ENCODE measurements at places on chromosomes 16 and 17.

DNA sequence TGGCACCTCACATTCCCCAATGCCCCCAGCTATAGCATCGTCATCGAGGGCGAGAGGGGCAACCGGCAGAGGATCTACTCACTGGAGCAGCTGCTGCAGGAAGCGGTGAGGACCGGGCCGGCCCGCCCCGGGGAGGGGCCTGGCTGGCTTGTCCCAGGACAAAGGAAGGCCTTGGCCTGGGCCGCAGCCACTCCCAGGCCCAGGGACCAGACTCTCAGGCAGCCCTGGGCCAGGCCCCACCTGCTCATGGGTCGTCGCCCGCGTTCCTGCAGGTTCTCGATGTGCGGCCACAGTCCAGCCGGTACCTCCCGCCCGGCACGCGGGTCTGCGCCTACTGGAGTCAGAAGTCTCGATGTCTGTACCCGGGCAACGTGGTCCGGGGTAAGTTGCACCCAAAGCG, 53.4 kb downstream of the ACTG1 start:
- DNase-seq: no peak

DNA sequence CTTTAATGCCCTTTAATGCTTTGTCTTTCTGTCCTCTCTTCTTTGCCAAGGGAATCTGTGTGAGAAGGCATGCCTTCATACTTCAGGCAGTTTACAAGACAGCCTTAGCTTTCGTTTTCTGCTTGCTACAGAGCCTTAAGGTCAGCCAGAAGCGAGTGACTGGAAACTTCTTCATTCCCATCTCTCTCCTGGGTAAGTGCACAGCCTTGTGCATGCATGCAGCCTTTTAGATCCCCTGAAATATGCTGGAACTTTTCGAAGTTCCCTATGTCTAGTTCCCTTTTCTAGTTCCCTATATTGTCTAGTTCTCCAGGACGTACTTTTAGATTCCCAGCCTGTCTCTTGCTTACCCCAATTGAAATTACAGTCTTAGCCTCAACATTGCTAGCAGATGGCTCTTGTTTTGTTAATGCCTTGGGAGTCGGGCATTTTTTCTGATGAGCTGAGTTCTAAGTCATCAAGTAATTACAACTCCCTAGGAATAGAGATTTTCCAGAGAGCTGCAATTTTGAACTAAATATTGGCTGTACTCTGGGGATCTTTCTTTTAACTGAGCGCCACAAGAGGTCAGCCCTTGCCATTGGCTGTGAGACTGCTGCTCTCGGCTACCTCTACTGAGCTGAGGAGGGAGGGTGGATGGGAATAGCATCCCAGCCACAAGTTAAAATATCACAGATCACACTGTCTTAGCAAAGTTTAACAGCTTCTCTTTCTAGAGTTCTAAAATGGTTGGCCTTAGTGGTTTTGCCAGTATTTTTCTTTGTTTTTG, 22.7 kb upstream of the PPM1D start:
- peak; percentile 34 for DNase-seq

GRCh38 chr17:50046179-50046578, 9.7 kb upstream of the ITGA3 start:
- DNase-seq: no peak

DNA sequence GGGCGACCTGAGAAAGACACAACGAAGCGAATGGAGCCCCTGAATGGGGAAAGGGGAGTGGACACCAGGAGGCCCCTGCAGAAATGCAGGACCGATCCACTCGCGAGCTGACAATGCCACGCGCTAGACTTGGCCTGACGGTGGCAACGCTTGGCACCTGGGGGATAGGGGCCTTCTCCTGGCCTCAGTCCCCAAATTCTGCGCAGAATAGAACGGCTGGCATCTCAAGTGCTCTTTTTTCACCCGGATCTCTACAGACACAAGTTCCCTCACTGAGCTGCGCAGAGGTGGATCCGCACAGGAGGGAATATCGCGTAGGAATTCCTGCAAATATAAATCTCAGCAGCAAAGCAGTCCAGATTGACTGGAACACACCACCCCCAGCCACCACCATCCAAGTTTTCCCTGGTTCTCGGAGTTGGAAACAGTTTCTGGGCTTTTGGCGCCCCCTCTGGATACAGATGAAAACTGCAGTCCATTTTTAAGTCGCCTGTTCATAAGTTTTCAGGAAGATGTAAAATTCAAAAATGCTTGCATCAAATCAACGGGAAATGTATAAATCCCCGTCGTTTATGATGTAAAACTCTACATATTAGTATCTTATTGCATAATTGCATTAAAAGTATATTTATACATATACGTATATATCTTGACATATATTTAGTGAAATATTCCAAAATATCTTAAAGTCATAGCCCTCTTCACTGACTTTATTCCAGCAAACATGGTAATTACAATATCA, 2.3 kb upstream of the SOX9 start:
- no peak for DNase-seq

DNA sequence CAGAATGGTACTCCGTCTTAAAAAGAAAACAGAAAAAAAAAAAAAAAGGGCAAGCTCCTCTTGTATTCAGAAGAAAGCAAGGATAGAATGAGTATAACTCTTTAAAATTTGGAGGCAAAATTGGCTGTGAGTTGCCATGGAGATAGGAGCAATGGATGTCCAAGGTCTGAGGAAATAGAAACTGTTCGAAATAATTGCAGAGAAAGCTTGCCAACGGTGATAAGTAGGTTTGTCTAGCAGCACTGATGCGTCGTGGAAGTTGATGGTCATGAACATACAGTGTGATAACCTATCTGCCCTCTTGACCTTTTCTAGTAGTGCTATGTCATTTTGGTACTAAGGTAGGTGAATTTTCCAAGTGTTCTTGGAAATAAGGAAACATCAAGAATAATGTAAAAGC, 3.0 kb downstream of the MOSMO start:
- DNase-seq: no peak

DNA sequence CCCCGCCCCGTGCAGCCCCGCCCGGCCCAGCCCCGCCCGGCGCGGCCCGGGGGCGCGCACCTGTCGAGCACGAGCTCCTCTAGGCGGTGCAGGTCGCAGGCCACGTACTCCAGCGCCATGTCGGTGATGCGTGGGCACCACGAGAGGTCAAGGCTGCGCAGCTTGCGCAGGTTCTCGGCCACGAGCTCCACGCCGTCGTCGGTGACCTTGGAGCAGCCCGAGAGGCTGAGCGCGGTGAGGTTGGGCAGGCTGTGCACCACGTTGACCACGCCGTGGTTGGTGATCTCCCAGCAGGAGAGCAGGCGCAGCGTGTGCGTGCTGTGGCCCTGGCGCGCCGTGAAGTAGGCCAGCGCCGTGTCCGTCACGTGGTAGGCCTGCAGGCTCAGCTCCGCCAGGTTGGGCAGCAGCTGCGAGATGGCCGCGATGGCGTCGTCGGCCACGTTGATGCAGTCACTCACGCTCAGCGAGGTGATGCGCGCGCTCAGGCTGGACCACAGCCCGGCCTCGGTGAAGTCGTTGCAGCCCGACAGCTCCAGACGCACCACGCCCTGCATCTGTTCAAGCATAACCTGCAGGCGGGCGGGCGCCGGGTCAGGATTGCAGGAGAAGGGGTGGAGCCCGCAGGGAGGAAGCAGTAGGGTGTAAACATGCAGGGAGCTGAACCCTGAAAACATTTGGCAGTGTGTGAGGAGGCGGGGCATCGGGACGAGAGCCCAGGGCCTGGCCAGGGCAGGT, 5.3 kb upstream of the WDR24 start:
- DNase-seq: no peak

- no peak for DNase-seq
Measured at GRCh38 chr16:87685405-87685755, 80.4 kb downstream of the KLHDC4 start.

DNA sequence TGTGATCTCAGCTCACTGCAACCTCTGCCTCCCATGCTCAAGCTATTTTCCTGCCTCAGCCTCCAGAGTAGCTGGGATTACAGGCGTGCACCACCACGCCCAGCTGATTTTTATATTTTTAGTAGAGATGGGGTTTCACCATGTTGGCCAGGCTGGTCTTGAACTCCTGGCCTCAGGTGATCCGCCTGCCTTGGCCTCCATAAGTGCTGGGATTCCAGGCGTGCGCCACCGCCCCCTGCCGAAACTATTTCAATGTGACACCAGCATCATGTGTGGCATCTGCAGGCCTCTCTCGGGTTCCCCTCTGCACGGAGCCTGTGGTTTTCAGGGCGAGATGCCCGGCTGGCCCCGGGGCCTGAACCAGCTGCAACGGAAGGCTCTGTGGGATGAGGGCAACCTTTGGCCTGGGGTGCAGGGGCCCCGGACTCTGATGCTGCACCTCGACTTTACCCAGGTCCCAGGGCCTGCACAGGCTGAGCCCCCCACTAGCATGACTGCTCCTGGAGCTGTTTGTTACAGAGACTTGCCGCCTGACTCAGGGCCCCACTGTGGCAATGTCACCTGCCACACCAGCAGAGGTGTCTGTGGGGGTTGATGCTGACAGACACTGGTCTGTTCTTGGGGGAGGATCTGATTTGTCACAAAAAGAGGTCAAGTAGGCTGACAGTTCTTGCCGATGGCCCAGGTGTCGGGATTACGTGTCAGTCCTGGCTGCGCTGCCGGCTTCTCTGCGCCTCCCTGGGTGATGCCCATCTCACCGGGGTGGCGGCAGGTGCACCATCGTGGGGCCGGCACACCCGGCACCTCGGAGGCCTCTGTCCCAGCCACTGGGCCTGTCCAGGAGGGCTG, 8.6 kb upstream of the TEX19 start:
- DNase-seq: no peak

DNA sequence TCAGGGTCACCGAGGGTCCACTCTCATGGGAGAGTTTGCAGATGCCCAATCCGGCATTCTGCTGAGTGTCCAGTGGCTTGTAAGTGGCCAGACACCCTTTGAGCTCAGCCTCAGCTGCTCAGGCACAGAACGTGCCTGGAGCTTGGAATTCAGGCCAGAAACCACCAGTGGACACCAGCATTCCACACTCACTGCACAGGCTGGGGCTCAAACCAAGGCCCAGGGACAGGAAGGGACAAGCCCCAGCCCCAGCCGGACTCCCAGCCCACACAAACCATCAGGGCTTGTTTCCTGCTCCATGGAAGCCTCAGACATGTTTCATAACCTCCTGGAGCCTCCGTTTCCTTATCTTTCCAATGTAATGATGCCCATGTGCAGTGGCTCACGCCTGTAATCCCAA, 5.0 kb upstream of the NPRL3 start:
- DNase-seq: no peak

DNA sequence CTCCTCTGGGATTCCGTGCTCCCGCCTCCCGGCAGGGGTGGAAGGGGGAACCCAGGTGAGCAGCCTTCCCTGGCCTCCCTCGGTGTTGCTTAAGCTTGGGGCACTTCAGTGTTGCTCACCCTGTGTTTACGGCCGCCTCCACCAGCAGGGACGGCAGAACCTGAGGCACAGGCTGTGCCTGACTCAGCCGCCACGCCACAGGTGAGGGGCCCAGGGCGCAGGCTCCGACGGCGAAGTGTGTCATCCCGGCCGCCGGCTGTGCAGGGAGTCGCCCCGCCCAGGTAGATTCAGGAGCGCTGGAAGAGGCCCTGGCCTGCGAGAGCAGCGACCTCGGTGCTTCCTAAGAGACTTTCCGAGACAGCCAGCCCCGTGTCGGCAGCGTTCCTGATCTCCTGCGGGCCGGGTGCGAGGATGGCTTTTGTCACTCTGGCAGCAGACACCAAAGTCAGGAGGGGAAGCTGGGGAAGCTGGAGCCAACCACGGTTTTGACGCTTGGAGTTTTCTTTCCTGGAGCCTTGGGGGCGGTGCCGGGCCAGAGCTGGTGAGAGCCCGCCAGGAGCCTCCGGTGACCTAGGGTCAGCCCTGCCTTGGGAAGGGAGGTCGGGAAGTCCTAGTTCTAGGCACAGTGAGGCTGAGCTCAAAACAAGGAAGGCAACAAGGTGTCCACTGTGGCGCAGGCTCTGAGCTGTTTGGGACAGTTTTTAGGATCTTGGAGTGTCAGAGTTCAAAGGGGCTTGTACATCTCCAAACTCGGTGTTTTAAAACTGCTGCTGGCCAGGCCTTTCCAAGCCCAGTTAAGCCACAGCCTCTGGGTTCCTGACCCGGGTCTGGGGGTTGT, 2.1 kb downstream of the GSE1 start:
- no peak for DNase-seq

GRCh38 chr16:83837566-83837965, 29.8 kb downstream of the HSBP1 start:
- DNase-seq: no peak

GRCh38 chr17:27975146-27976011, 67.1 kb upstream of the NLK start:
- DNase-seq: peak; percentile 11

- DNase-seq: no peak
Measured at GRCh38 chr17:76551685-76552084, 11.8 kb downstream of the PRCD start.

GRCh38 chr17:17790637-17791464, 45.9 kb downstream of the SREBF1 start:
- no peak for DNase-seq

GRCh38 chr16:87172632-87173031, 144.6 kb downstream of the C16orf95 start:
- DNase-seq: no peak

GRCh38 chr16:83532634-83533033, 275.1 kb upstream of the HSBP1 start:
- no peak for DNase-seq

DNA sequence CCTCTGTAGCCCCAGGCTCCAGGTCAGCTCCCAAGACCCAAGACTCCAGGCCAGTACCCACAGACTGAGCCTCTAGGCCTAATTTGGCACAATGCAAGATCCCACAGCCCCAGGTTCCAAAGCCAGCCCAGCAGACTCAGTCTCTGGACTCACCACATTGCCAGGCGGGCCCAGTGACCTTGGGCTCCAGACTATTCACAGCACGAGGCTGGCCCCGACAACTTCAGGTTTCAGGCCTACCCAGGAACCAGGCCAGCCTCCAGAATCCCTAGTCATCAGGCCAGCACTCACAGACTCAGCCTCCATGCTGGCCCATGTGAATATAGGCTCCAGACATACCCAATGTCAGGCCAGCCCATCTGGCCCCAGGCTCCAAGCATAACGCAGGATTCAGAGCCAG, 103.8 kb downstream of the CEP112 start:
- no peak for DNase-seq

DNA sequence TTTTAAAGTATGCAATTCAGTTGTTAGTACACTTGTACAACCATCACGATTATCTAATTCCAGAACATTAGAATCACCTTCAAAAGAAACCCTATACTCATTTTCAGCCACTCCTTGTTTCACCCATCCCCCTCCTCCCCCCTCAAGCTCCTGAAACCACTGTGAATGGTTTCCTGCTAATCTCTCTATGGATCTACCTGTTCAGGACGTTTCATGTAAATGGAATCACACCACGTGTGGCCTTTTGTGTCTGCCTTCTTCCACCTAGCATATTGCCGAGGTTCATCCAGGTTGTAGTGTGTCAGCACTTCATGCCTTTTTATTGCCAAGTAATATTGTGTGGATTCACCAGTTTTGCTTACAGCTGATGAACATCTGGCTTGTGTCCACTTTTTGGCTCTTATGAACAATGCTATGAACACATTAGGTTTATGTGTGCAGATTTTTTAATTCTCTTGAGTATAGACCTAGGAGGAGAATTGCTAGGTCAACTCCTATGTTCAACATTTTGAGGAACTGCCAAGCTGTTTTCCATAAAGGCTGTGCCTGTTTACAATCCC, 17.8 kb downstream of the EIF4A3 start:
- no peak for DNase-seq
